ENCODE measurements at places on chromosomes 5 and 9.

DNA sequence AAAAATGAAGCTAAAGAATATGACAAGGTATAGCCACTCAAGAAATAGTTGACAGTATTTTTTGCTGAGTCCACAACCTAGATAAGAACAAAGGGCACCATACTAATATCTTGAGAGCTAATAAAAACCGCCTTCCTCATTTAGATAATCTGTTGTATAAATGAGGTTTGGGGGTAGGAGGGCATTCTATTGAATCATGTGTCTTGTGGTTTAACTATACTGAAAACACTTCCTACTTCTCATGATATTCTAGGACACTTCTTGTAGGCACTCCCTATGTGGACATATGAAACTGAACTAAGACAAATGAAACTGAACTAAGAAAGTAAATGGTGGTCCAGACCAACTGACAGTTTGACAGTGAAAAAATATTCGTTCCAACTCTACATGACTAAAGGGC, 1268.5 kb upstream of the C9orf72 start:
- DNase-seq: no peak

DNA sequence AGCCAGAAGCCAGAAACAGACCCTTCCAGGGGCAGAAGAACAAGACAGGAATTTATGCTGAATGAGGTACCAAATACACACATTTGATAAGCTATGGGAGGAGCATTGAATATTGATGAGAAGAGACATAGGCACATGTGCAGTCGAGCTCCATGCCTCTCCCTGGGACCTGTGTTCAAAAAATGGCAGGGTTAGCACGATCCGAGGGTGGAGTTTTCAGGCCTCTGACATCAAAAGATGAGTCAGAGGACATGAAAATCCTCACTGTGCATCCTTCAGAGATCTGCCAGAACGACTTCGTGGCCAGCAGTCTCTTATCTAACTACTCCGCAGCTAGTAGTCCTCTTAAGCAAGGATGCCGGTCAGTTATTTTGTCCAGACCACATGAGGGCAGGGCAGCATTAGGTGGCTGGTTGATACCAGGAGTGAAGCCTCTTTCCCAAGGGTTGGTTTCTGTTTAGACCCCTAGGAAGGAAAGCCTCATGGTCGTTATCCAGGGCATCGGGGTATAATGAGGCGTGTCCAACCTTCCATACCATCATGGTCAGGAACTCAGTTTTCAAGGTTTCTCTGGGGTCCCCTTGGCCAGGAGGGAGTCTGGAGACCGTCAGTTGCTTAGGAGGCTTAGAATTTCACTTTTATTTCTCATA, 11.6 kb upstream of the CMBL start:
- no peak for DNase-seq

DNA sequence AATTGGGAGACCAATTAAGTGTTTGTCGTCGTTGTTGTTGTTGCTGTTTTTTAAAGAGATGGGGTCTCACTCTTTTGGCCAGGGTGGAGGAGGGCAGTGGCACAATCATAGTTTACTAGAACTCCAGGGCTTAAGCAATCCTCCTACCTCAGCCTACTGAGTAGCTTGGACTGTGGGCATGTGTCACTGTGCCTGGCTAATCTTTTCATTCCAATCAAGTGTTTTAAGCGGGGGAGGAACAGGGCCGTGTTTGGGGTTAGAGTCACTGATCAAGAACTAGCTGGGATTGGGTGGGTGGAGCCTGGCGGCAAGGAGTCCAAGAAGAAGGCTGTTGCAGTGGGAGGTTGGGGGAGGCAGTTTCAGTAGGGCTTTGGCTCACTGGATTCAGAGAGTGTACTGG, 13.8 kb downstream of the SNX30 start:
- DNase-seq: no peak

DNA sequence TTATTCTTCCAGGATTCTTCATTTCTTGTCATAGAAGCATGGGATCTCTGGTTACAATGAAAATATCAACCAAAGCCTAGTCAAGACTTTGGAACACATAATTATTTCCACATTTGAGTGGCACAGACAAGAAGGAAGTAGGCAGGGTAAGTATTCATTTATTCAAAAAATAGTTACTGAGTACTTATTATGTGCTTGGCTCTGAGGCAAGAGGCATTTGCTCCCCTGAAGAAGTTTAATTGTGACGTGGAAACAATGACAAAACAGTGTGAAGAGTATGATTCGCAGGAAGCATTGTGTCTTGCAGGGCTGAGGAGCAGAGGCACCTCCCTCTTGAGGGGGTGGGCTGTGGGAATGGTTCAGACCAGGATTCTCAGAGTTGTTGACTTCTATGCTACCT, 45.0 kb upstream of the TNFSF15 start:
- no peak for DNase-seq

- DNase-seq: no peak
Observed at GRCh38 chr5:154002511-154003020, 36.1 kb downstream of the FAM114A2 start.

- DNase-seq: no peak
Observed at GRCh38 chr9:112809906-112810305, 59.3 kb downstream of the SNX30 start.

DNA sequence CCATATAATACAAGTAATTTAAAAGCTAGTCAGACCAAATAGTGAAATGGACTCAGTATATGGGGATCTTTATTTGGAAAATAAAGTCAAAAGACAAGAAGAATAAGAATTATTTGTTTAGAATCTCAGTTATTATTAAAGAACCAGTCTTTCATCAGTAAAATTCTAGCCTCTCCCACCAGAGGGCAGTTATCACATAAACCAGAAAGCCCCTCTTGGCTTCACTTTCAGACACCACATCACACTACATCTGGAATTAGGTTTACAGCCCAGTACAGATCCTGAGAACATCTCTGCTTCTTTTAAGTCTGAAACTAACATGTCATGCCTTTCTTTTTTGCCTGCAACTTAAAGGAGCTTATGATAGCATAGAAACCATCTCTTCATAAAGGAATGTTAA, 12.2 kb upstream of the HSPB3 start:
- DNase-seq: no peak

DNA sequence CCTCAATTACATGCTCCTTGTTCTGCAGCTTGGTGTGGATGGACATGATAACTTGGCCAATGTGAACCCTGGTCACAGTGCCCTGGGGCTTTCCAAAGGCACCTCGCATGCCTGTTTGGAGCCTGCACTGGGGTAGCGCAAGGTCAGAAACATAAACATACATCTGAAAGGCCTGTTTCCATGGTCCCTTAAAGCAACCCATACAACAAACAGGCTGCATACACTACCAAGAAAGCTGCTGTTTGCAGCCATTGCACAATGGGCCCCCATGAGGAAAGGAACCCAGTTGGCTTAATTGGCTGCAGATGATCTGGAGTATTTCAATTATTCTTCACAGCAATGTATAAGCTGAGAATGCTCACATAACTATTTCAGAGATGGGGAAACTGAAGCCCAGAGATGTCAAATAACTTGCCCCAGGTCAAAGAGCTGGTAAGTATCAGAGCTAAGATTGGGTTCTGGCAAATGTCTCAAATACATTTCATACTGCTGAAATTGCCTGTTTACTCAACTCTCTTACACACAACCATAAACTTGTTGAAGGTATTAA, 233.9 kb downstream of the ASTN2 start:
- DNase-seq: no peak

GRCh38 chr5:27548484-27548883, 510.1 kb upstream of the CDH9 start:
- no peak for DNase-seq

GRCh38 chr5:160929360-160929759, 77.3 kb upstream of the ATP10B start:
- DNase-seq: peak; percentile 71

- peak; percentile 32 for DNase-seq
Observed at GRCh38 chr9:75873712-75874111, 16.8 kb upstream of the PCSK5 start.

- no peak for DNase-seq
Observed at GRCh38 chr5:173815571-173815970, 72.6 kb upstream of the CPEB4 start.

GRCh38 chr5:86175224-86175623, 442.5 kb upstream of the COX7C start:
- no peak for DNase-seq

DNA sequence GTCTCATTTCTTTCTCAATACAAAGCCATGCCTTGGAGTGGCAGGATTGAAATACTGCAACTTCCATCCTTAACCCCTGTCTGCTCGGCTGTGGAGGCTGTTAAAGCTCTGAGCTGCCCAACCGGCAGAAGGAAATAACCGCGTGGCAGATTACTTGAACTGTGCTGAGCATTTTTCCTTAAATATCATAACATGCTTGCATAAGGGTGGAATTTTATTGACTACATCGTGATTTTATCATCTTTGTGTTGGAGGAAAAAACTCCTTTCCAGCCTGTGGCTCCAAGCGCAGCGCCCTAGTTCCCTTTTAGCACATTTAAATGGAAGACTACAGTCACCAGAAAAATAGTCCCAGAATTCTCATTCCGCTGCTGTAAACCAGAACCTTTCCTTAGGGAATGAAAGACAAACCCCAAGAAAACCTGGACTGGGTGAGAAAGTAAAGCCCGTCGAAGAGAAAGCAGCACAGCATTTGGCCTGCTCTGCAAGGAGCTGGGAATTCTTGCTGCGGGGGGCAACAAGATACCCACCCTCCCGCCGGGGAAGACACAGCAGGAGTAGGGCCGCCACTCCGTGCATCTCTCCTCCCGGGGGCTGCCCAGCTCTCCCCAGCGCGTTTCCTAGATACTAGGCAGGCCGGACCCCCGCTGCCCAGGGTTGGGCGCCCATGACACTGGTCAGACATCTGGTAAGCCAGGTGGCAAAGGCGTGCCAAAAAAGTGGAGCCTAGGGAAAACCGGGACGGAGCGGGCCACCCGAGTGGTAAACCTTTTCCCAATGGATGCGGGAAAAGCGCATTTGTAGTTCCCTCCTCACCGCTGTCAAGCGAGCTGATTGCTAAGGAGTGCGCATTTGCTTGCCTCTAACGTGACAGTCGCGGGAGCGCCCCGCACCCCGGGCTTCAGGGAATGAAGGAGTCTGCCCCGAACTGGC, 1.3 kb downstream of the SHC3 start:
- DNase-seq: no peak

DNA sequence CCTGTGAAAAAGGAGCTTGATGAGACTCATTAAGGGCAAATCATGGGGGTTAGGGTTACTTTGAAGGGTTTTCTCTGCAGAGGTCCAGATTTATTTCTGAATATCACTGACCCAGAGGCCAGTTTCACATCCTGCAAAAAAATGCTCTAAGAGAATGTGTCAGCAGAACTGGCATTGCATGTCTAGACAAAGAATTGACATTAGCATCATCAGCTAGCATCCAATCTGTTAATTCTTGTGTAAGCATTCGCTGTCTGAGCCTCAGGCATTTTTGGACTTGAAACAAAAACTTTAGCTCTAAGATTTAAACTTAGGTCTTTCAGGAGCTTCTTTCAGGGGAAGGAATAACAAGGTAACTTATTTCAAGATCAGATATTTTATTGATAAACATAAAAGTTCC, 187.9 kb upstream of the ELL2 start:
- DNase-seq: no peak

DNA sequence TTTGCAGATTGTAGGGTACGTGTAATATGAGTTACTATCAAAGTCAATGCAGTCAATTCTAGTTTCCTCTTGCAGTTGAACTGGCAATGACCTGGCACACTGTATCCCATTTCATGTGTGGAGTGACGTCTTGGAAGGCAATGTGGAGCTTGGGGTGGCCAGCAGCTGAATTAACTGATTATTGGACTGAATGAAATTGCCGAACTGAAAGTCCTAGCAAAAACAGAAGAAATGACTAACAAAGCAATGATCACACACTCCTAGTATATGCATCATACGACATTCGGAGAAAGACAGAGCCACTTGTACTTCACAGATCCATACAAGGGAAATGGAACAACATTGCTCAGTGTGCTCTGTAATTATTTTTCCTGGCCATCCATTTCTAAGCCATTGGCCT, 259.1 kb upstream of the DAPK1 start:
- DNase-seq: no peak

DNA sequence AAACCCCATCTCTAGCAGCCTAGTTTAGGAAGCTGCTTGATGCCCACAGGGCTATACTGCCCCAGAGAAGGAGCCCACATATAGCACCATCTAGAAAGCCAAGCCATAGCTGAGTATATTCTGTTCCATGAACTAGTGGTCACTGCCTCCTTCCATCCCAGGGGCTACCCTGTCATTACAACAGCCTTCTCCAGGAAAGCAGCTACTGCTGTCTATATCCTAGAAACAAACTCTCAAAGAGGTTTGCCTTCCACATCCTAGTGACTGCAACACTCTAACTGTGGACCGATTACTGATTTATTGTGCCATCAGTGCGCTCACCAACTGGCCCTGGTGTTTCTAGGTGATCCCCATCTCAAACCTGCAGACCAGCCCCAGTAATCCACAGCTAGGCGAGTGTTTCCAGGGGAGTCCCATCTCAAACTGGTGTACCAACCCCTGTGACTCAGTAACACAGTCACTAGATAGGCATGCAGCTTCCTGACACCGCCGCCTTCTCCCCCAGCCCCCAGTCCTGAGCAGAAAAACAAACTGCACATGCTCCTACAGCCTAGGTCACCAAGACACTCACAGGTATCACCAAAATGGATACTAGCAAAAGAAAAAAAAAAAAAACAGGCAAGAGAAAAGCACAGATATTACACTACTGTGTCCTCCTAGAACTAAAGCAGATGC, 14.8 kb downstream of the SPTLC1 start:
- DNase-seq: no peak

GRCh38 chr5:127294829-127295228, 4.2 kb downstream of the MEGF10 start:
- no peak for DNase-seq

- DNase-seq: no peak
Observed at GRCh38 chr9:19411316-19411715, 2.5 kb downstream of the ACER2 start.

DNA sequence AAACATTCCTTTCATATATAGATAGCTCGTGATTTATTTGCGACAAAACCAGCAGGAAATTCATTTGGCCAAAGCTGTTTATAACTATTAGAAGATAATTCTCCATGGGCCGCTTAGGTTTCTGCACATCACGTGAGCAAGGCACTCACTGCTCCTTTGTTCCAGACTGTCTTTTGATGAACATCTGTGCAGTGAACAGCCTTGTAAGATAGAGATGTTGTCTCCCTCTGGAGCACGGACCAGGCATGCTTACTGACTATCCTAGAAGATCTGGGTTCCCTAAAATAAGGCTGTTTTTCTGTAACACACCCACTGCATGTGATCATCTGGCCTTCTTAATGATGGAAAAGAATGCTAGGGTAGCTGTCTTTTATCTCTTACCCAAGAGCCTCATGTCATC, 30.9 kb downstream of the YIPF5 start:
- no peak for DNase-seq

- DNase-seq: no peak
Observed at GRCh38 chr5:172869691-172870090, 35.6 kb downstream of the ERGIC1 start.
